ENCODE measurements at places on chromosomes 2 and 18. TPM values are rescaled to one million over a fixed set of nuclear protein-coding genes. Genes with fewer than 3 reads are reported as not detected.

SERPINB4 gene
- 0.05 TPM for total RNA-seq

CSRNP3 gene
- 0.27 TPM for total RNA-seq

ANKRD53 gene
- total RNA-seq: 0.12 TPM

DCDC2C gene
- total RNA-seq: not detected

RAX gene
- not detected for total RNA-seq

SIX2 gene
- total RNA-seq: 0.37 TPM

DLGAP1 gene
- total RNA-seq: not detected

SIX3 gene
- not detected for total RNA-seq

DSG3 gene
- not detected for total RNA-seq

FBXO11 gene
- total RNA-seq: 14.9 TPM

DNA sequence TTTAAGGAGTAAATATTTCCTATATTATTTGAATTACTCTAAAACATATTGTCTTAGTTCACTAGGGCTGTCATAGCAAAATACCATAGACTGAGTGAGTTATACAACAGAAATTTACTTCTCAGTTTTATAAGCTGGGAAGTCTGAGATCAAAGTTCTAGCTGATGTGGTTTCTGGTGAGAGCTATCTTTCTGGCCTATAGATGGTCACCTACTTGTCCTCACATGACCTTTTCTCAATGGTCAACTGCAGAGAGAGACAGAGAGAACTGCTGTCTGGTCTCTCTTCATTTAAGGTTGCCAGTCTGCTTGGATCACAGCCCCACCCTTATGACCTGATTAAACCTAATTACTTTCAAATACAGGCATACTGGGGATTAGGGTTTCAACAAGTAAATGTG lies 490.9 kb downstream of the FBXO15 start:
- DNase-seq: peak; percentile 40

GRCh38 chr2:97715951-97716694 lies 2.7 kb downstream of the ZAP70 start:
- DNase-seq: no peak

GRCh38 chr2:218290316-218291261 lies 1.7 kb downstream of the TMBIM1 start:
- no peak for DNase-seq

DNA sequence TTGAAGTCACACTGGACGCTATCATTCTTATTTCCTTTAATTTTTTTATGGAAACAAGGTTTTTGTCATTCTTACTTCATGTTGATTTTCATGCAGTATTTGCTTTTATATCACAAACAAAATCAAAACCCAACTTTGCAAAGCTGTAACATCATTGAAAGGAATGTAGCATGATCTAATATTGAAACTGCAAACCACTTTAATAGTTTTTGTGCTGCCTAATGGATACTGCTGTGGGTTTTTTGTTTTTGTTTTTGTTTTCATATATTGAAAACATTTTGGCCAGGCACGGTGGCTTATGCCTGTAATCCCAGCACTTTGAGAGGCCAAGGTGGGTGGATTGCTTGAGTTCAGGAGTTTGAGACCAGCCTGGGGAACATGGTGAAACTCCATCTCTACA lies 81.6 kb downstream of the MAP2 start:
- DNase-seq: no peak

GRCh38 chr2:60530660-60531281 lies 22.7 kb downstream of the BCL11A start:
- DNase-seq: peak; percentile 11

- DNase-seq: no peak
Measured at GRCh38 chr2:142061733-142062132, 69.1 kb downstream of the LRP1B start.
